ENCODE measurements at places on chromosomes 16 and 17. TPM values are rescaled to one million over a fixed set of nuclear protein-coding genes. Genes with fewer than 3 reads are reported as not detected.

The HCRT gene
- total RNA-seq, result not detected

The CCL4 gene
- total RNA-seq, result not detected

The NEUROD2 gene
- not detected for total RNA-seq

The RAMP2 gene
- 0.73 TPM for total RNA-seq

The CFAP97D1 gene
- under 0.01 TPM for total RNA-seq

The CACNG4 gene
- not detected for total RNA-seq

The CALB2 gene
- total RNA-seq, result not detected

The PYDC1 gene
- total RNA-seq, result not detected

The CACNA1G gene
- 0.39 TPM for total RNA-seq

The CPSF4L gene
- not detected for total RNA-seq

The KRT25 gene
- total RNA-seq, result not detected

The CSH2 gene
- total RNA-seq, result not detected

The FASN gene
- total RNA-seq, result 392 TPM

The EVPLL gene
- total RNA-seq, result not detected

The ZNF785 gene
- 11.4 TPM for total RNA-seq

The ICAM2 gene
- total RNA-seq, result 15.1 TPM

The OTOA gene
- total RNA-seq, result under 0.01 TPM

The CARD14 gene
- under 0.01 TPM for total RNA-seq

The QPRT gene
- 18.7 TPM for total RNA-seq

The TMEM98 gene
- total RNA-seq, result 33.0 TPM

The TLCD1 gene
- 4.0 TPM for total RNA-seq

The KRT32 gene
- total RNA-seq, result not detected

The CRISPLD2 gene
- 6.5 TPM for total RNA-seq

The NHLRC4 gene
- total RNA-seq, result 0.59 TPM

The CCL18 gene
- total RNA-seq, result not detected

The C16orf96 gene
- not detected for total RNA-seq

The ABCC6 gene
- total RNA-seq, result under 0.01 TPM

The PYY gene
- not detected for total RNA-seq

The TP53 gene
- total RNA-seq, result 30.9 TPM

The ACSF3 gene
- 27.2 TPM for total RNA-seq

The TEX19 gene
- total RNA-seq, result under 0.01 TPM

The RNF222 gene
- total RNA-seq, result not detected

The NXPH3 gene
- under 0.01 TPM for total RNA-seq

The HBQ1 gene
- total RNA-seq, result not detected

The SOST gene
- total RNA-seq, result not detected

The KRT33B gene
- total RNA-seq, result not detected

The RDM1 gene
- 0.37 TPM for total RNA-seq

The KIF2B gene
- not detected for total RNA-seq

The TEX14 gene
- total RNA-seq, result 0.73 TPM

The CD2BP2 gene
- total RNA-seq, result 21.7 TPM

The GP1BA gene
- total RNA-seq, result not detected

The VKORC1 gene
- total RNA-seq, result 64.7 TPM

The ST3GAL2 gene
- 28.9 TPM for total RNA-seq

The RAB37 gene
- total RNA-seq, result 0.20 TPM

The IL34 gene
- 0.59 TPM for total RNA-seq

The PRRT2 gene
- total RNA-seq, result 0.73 TPM

The SPEM1 gene
- not detected for total RNA-seq

The CCL23 gene
- total RNA-seq, result not detected

The IL21R gene
- total RNA-seq, result 4.7 TPM

The PTX4 gene
- total RNA-seq, result 0.39 TPM

The SOX8 gene
- 0.78 TPM for total RNA-seq

The ADORA2B gene
- 27.2 TPM for total RNA-seq

The RABEP1 gene
- total RNA-seq, result 34.2 TPM

The MT3 gene
- not detected for total RNA-seq

The ITGA2B gene
- total RNA-seq, result not detected

The TSPOAP1 gene
- total RNA-seq, result not detected

The SULT1A3 gene
- 5.7 TPM for total RNA-seq

The ASPHD1 gene
- 2.3 TPM for total RNA-seq

The CCL8 gene
- total RNA-seq, result not detected

The MSRB1 gene
- 15.4 TPM for total RNA-seq

Data from subcutaneous preadipocyte (primary cell).